Gastroesophageal sphincter (tissue), 4 donors: ENCODE measurements at places on chromosomes 16 and 17. TPM values are rescaled to one million over a fixed set of nuclear protein-coding genes. Genes with fewer than 3 reads are reported as not detected.

Gene C1QTNF8
- total RNA-seq: not detected

Gene TM4SF5
- not detected for total RNA-seq

Gene LCAT
- total RNA-seq: 20.7 TPM

Gene SLC2A4
- 71.8 TPM for total RNA-seq

Gene TPPP3
- total RNA-seq: 14.8 TPM

Gene KRTAP4-1
- total RNA-seq: not detected
